ENCODE measurements at places on chromosomes 11 and 22.
A peak's percentile ranks its signal among the peaks of the same experiment; 100 is the strongest.

GRCh38 chr11:65551572-65552387 is 6.4 kb downstream of the LTBP3 start:
- no peak overlapping the region for H3K4me3 ChIP-seq
- peaks cover 33% of the 10 kb centered on the region for H3K4me1 ChIP-seq
- peak; percentile 92 for DNase-seq
- no peaks in the 10 kb centered on the region for H3K36me3 ChIP-seq
- H3K27me3 ChIP-seq = peaks cover 2% of the 10 kb centered on the region
- H3K27ac ChIP-seq = no peak overlapping the region

GRCh38 chr11:8342821-8343681 is 79.4 kb upstream of the LMO1 start:
- H3K4me3 ChIP-seq = no peak overlapping the region
- H3K4me1 ChIP-seq = no peaks in the 10 kb centered on the region
- no peaks in the 10 kb centered on the region for H3K36me3 ChIP-seq

DNA sequence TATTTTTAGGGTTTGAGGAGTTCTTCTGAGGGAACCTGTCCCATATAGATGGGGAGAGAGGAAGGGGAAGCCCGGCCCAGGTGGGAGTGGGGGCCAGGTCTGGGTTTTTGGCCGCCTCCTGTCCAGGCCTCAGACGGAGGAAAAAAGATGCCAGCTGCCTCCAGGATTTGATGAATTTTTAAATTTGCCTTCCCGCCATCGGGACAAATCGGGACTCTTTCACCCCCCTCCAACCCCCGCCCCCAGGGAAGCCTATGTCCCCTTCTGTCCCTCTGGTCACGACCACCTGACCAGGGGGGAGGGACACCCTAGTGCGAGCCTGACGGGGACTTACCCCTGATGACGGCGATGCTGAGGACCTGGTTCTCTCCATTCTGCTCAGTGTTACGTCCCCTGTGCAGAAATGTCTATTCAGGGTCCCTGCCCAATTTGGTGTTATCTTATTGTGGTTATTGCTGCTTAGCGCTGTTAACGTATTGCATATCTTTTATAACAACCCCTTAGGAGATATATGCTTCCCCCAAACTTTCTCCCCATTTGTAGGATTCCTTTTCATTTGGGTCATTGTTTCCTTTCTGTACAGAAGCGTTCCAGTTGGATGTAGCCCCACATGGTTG is 115.9 kb upstream of the GRK3 start:
- DNase-seq = no peak
- H3K4me3 ChIP-seq = peak overlapping the region; percentile 76
- no peak overlapping the region for H3K27ac ChIP-seq
- peaks cover under 1% of the 10 kb centered on the region for H3K36me3 ChIP-seq
- H3K4me1 ChIP-seq = peaks cover 5% of the 10 kb centered on the region

GRCh38 chr11:19951558-19952115 is 208.6 kb downstream of the DBX1 start:
- no peak for DNase-seq
- no peak overlapping the region for H3K4me3 ChIP-seq
- no peaks in the 10 kb centered on the region for H3K27me3 ChIP-seq
- H3K27ac ChIP-seq = no peak overlapping the region
- peaks cover 17% of the 10 kb centered on the region for H3K36me3 ChIP-seq

GRCh38 chr11:76901144-76901543 is 40.4 kb downstream of the ACER3 start:
- H3K27ac ChIP-seq = no peak overlapping the region
- H3K36me3 ChIP-seq = 0 out of 2 replicates have a peak, but pooled peaks cover 2% of the 10 kb centered on the region
- H3K27me3 ChIP-seq = no peaks in the 10 kb centered on the region
- peaks cover 7% of the 10 kb centered on the region for H3K4me1 ChIP-seq
- no peak overlapping the region for H3K4me3 ChIP-seq
- DNase-seq = no peak

- H3K27ac ChIP-seq = no peak overlapping the region
- no peak for DNase-seq
- no peaks in the 10 kb centered on the region for H3K36me3 ChIP-seq
- H3K4me3 ChIP-seq = no peak overlapping the region
- no peaks in the 10 kb centered on the region for H3K4me1 ChIP-seq
Measured at GRCh38 chr11:78311702-78312371, 105.8 kb downstream of the GAB2 start.

DNA sequence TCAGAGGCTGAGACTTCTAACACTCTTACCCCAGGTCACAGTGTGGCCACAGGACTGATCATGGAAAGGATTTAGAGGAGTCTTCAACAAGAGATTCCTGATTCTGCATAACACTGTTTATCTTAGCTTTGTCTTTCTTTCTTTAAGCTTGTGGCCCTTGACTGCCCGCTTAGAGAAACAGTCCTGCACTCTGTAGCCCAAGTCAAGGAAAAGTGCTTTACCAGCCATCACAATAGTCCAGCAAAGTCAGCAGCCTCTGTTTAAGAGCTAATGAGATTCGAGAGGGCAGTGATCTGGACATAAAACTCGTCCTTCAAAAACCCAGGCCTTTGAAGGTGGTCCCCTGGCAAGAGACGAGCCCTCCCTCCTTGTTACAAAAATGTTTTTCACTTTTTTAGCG is 30.0 kb downstream of the PRDM10 start:
- H3K4me1 ChIP-seq = no peaks in the 10 kb centered on the region
- no peak overlapping the region for H3K4me3 ChIP-seq
- no peaks in the 10 kb centered on the region for H3K36me3 ChIP-seq
- no peak overlapping the region for H3K27ac ChIP-seq

DNA sequence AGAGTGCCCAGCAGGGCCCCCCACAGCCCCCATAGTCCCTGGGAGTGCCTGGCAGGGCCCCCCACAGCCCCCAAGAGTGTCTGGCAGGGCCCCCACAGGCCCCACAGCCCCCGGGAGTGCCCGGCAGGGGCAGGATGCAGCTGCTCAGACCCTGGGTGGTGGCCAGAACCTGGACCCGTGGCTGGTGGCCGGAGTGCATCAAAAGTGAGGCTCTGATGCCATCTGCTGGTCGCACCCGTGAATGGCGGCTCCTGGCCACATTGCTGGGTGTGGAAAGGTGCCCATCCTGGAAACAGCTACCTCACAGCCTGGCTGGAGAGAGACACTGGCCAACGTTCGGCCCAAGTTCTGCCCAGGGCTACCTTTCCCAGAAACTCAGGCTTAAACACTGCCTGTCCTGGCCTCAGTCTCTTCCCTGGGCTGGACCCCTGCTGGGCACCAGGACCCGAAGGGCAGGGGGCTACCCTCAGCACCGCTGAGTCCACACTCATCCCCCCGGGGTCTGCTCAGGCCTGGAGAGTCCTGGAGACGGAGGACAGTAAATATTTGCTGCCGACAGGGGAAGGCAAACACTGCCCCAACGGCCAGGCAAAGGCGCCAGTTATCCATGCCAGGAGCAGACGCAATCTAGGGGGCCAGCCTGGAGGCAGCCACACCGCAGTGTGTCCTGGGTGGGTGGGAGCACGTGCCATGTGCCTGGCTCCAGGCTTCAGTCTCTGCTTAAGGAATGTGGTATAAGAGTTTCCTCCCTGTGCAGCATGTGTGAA is 4.4 kb downstream of the INS start:
- no peak for DNase-seq
- H3K27me3 ChIP-seq = no peaks in the 10 kb centered on the region
- 0 out of 2 replicates have a peak, but pooled peaks cover 2% of the 10 kb centered on the region for H3K4me1 ChIP-seq
- H3K4me3 ChIP-seq = no peak overlapping the region
- no peak overlapping the region for H3K27ac ChIP-seq

- H3K27me3 ChIP-seq = no peaks in the 10 kb centered on the region
- H3K36me3 ChIP-seq = no peaks in the 10 kb centered on the region
- H3K4me1 ChIP-seq = no peaks in the 10 kb centered on the region
- DNase-seq = no peak
- H3K27ac ChIP-seq = no peak overlapping the region
- no peak overlapping the region for H3K4me3 ChIP-seq
Measured at GRCh38 chr11:129412494-129412893, 36.8 kb downstream of the BARX2 start.

DNA sequence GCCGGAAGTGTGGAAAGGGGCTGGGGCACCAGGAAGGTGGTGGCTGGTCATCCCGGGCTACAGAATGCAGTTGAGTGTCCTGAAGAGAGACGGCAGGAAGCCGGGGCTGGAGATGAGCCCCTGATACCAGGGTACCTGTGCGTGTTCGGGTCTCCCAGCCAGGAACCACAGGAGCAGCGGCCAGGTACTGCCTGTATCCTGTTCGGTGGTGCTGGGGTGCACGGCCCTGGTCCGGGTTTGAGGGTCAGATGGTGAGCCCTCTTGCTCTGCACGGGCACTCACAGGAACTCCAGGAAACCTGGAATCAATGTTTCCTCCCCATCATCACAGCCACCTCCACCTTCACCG is 253.1 kb upstream of the B3GAT1 start:
- no peak overlapping the region for H3K27ac ChIP-seq
- DNase-seq = no peak
- no peaks in the 10 kb centered on the region for H3K27me3 ChIP-seq

DNA sequence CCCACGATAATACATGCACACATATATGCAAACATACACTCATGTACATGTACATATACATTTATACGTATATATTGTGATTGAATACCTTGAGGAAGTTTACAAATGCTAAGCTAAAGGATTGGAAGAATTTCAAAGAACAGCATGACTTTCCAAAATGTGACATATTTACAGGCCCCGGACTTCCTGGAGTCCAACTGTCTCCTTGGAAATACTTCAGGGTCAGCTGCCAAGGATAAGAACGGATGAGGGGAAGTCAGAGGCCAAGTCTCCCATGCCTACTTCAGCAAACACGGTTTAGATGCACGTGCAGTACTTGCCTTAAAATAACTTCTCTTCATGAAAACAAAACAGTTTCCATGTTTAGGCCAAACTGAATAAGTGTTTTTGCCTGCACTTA is 213.6 kb downstream of the DYNC2H1 start:
- H3K27ac ChIP-seq = no peak overlapping the region
- H3K27me3 ChIP-seq = no peaks in the 10 kb centered on the region
- DNase-seq = no peak
- no peak overlapping the region for H3K4me3 ChIP-seq
- H3K36me3 ChIP-seq = no peaks in the 10 kb centered on the region
- H3K4me1 ChIP-seq = peaks cover 3% of the 10 kb centered on the region

- H3K4me3 ChIP-seq = no peak overlapping the region
- H3K4me1 ChIP-seq = peaks cover 3% of the 10 kb centered on the region
- no peaks in the 10 kb centered on the region for H3K36me3 ChIP-seq
- H3K27ac ChIP-seq = no peak overlapping the region
- no peak for DNase-seq
- no peaks in the 10 kb centered on the region for H3K27me3 ChIP-seq
Measured at GRCh38 chr22:31872209-31872608, 72.1 kb upstream of the YWHAH start.

DNA sequence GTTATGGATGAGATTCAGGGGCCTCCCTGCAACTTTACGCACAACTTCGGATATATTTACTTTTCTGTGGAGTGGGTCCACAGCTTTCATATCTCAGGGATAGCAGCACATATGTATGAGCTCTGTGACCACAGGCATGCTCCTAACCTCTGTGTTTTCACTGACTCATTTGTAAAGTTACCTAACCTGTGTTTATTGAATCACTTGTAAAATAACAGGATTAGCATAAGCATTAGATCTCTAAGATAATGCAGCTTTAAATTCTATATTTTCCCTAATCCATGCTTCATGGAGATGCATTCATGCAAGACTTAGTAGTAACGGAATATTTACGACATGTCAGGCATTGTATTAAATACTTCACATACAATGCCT is 47.9 kb upstream of the DDI1 start:
- no peaks in the 10 kb centered on the region for H3K27me3 ChIP-seq
- no peak overlapping the region for H3K27ac ChIP-seq
- DNase-seq = no peak
- H3K4me3 ChIP-seq = no peak overlapping the region
- no peaks in the 10 kb centered on the region for H3K36me3 ChIP-seq

- no peak overlapping the region for H3K27ac ChIP-seq
- H3K4me3 ChIP-seq = no peak overlapping the region
- no peak for DNase-seq
- H3K36me3 ChIP-seq = no peaks in the 10 kb centered on the region
- no peaks in the 10 kb centered on the region for H3K4me1 ChIP-seq
Measured at GRCh38 chr11:62444835-62445234, 26.0 kb downstream of the SCGB1A1 start.

DNA sequence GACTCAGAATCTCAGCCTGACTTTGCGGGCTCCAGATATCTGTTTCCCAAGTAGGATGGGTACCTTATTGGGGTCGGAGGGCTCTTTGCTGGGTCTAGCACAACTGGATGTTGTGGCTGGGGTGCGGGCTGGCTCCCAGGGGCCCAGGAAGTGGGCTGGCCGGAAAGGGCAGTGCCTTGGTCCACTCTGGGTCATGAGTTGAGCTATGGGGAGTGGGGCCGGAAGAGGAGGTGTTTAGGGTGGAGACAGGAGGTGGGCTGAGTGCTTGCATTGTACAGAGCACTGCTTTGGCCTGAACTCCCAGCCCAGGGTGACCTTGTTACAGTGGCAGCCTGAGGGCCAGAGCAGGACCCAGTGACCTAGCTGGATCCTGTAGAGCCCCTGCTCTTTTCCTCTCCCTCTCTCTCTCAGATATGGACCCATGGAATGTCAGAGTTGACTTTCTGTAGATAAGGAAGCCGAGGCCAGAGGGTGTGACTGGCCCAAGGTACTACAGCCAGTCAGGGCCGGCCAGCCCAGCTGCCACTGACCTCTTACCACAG is 13.2 kb downstream of the PHLDB1 start:
- no peak for DNase-seq
- H3K27me3 ChIP-seq = no peaks in the 10 kb centered on the region
- no peaks in the 10 kb centered on the region for H3K36me3 ChIP-seq
- no peak overlapping the region for H3K4me3 ChIP-seq

DNA sequence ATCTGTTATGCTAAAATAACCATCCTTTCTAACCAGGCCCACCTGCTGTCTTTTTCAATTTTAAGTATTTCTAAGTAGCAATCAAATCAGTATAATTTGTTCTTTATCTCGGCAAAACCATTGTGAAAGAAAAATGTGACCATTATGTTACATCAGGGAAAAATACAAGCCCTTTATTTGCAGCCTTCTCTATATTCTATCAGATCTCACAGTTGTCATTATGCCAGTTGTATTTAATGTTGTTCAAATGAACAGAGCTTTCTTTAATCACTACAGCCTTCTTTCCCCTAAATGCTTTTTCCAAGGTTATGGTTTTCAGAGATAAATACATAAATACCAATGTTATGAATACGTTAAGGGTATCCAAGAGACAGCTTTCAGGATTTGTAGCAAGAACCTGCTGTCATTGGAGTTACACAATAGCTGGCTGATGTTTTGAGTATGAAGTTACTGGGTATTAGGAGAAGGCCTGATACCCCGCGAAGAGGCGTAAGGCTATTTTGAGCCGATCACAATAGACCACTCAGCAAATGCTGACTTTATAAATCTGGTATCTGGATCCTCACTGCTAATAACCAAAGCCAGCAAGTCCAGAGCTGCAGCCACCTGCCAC is 406.3 kb downstream of the CADM1 start:
- H3K27ac ChIP-seq = no peak overlapping the region
- no peaks in the 10 kb centered on the region for H3K4me1 ChIP-seq
- DNase-seq = no peak
- no peaks in the 10 kb centered on the region for H3K27me3 ChIP-seq
- no peak overlapping the region for H3K4me3 ChIP-seq

DNA sequence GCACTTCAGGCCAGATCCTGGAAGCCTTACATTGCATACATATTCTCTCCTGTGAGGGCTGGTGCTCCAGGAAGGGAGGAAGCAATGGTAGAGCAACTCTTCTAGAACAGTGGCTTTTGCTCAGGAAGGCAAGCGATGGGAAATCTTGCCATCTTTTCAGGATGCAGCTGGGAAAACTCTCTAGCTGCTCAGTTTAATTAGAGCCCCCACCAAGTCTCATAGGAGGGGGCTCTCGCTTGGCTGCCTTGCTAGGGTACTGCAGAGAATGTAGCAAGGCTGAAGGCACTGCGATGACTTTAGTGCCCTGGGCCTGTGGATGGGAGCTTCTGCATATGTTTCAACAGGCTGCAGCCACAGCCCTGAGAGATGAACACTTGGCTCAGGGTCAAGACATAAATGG is 357.2 kb upstream of the SYN3 start:
- no peak overlapping the region for H3K27ac ChIP-seq
- DNase-seq = no peak
- H3K4me3 ChIP-seq = no peak overlapping the region
- no peaks in the 10 kb centered on the region for H3K27me3 ChIP-seq
- no peaks in the 10 kb centered on the region for H3K4me1 ChIP-seq

Data from H1 (cell line).